Glutamatergic neuron (in vitro differentiated cells): ENCODE measurements at places on chromosomes 12 and 14. TPM values are rescaled to one million over a fixed set of nuclear protein-coding genes. Genes with fewer than 3 reads are reported as not detected.

Gene LRTM2
- 14.6 TPM for total RNA-seq

Gene NDUFA12
- 73.8 TPM for total RNA-seq

Gene HOXC4
- not detected for total RNA-seq

Gene TAS2R31
- 5.7 TPM for total RNA-seq

Gene MYO1H
- 0.27 TPM for total RNA-seq

Gene SERPINA9
- not detected for total RNA-seq

Gene CLEC4C
- total RNA-seq = not detected

Gene TMPRSS12
- not detected for total RNA-seq

Gene HOXC10
- not detected for total RNA-seq

Gene NRL
- total RNA-seq = 3.7 TPM

Gene LALBA
- not detected for total RNA-seq

Gene LRP1-AS
- total RNA-seq = not detected

Gene MTHFD1
- total RNA-seq = 33.0 TPM

Gene NELL2
- 140 TPM for total RNA-seq

Gene SNX6
- total RNA-seq = 71.3 TPM

Gene SYT1
- 155 TPM for total RNA-seq

Gene RPL10L
- not detected for total RNA-seq

Gene SERPINA10
- not detected for total RNA-seq

Gene GLT8D2
- total RNA-seq = not detected

Gene EPS8
- total RNA-seq = 4.3 TPM

Gene SLCO1B1
- total RNA-seq = not detected

Gene SOS2
- 50.4 TPM for total RNA-seq

Gene TMEM233
- not detected for total RNA-seq

Gene HELB
- 8.9 TPM for total RNA-seq

Gene AMHR2
- total RNA-seq = not detected
